Stimulated activated naive CD4-positive, alpha-beta T cell treated with Interleukin-2 at 50 U/mL for 16 hours (primary cell): ENCODE measurements at places on chromosomes 1 and 21.

DNA sequence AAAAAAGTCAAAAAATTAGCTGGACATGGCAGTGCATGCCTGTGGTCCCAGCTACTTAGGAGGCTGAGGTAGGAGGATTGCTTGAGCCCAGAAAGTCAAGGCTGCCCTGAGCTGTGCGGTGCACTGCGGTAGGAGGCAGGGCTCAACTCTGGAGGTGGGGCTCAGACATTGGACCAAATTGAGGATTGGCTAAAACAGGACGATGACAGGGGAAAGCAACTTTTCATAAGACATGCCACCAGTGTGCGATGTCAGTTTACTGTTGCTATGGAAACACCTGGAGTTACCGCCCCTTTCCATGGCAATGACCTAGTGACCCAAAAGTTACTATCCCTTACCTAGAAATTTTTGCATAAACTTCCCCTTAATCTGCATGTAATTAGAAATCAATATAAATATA, 85.3 kb downstream of the DISP3 start:
- DNase-seq: no peak

GRCh38 chr21:39041816-39042215, 141.4 kb downstream of the PSMG1 start:
- DNase-seq: no peak

DNA sequence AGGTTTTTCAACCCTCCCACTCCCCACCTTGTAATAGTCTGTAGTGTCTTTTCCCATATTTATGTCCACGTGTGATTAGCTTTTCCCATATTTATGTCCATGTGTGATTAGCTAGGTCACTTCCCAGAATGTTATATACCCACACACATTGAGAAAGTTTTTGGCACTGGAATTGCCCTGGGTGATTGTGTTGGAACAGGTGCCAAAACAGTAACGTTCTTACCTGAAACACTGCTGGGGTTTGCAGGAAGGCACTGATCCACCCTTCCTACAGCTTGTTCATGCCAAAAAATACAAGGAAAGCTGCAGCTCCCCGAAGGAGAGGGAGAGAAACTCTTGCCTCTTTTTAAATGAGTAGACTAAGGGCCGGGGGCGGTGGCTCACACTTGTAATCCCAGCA, 68.0 kb upstream of the CXADR start:
- no peak for DNase-seq

DNA sequence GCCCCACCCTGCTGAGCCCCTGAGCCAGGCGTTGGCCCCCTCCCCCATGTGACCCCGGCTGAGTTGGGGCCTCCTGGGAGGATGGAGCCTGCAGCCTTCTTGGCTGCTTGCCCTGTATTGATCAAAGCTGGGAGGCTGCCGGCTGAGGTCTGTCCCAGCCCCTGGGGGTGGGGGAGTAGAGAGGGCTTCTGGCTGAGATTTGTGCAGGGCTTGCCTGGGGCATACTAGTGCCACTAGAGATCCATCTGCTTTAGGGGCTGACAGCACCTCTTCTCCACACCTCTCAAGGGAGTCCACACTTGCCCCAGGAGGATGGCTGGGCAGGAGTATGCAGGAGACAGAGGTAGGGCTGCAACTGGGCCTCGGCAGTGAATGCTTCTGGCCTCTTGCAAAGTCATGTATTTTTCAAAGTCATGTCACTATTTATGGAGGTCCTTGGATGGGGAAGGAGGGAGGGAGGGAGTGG, 53.6 kb upstream of the SSBP3 start:
- DNase-seq: no peak

GRCh38 chr1:166933633-166934032, 41.7 kb downstream of the ILDR2 start:
- DNase-seq: no peak

GRCh38 chr1:189151361-189151760, 1326.3 kb downstream of the BRINP3 start:
- no peak for DNase-seq

DNA sequence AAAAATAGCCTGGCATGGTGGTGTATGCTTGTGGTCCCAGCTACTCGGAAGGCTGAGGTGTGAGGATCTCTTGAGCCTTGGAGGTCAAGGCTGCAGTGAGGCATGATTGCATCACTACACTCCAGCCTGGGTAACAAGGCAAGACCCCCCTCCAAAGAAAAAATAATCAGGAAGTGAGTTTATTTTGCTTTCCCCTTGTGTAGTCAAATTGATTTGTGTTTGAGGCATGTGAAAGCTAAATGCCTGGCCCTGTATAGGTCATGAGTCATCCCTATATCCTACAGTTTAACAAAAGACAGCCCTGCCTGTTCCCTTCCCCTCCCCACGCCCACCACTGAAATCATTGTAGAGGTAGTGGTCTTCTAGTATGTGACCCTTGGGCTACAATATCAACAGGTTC, 241.4 kb upstream of the JUN start:
- DNase-seq: no peak

DNA sequence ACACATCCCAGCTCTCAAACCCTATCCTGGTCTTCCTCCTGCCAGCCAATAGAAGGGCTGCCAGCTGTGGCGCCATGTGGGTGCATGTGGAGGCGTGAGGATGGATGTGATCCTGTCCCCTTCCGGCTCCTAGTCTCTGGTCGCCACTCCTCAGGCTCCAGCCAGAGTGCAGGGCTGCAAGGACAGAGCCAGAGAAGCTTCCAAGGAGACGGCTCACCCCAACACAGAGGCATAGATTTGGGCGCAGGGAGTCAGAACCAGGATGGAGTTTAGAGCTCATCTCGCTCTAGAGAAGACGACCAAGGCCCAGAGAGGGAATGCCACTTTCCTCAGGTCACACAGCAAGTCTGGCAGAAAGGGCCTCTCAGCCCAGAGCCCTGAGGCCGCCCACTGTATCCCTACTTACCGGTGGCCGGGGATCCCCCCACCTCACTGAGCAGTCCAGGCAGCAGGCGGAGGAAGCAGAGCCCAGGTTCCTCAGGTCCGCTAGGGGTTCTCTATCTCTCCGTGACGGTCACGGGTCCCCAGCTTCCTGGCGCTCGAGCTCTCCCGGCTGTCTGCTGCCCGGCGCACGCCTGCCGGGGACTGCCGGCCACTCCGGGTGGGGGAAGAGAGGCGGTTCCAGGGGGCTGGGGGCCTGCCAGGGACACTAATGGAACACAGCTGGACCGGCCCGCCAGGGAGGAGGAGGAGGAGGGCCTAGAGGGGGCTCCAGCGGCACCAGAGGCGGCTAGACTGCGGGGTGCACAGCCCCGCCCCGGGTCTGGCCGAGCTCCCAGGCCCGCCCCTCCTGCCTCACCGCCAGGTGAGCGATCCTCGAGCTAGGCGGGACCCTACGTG, at the start of gene COL16A1:
COL16A1 (minus strand) TSS at position 587 of the 840 bp plus-strand sequence. CDS start 1,824 bp downstream, outside the sequence.
- DNase-seq: no peak

GRCh38 chr1:27018316-27018715, 5.7 kb upstream of the TENT5B start:
- no peak for DNase-seq

GRCh38 chr21:25428537-25428936, 178.7 kb downstream of the MRPL39 start:
- DNase-seq: no peak

GRCh38 chr1:94612525-94613204, 71.1 kb upstream of the F3 start:
- no peak for DNase-seq

DNA sequence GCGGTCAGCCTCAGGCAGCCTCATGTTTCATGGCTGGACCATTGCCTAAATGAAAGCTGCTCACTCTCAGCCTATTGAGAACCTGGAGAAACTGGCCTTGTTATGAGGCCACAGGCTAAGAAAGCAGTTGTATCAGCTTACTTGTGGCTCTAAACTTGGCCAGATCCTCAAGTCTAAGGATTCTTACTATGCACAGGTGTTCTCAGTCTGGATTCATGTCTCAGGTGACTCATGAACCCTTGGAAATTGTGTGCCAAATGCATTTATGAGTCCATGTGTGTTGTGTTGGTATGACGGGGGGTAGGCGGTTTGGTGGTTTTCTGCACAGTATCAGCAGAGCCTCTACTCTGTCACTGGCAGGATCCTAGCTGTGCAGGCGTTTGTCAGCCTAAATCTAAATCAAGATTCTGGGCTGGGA, 90.4 kb downstream of the ROR1 start:
- no peak for DNase-seq

- no peak for DNase-seq
Observed at GRCh38 chr1:145908653-145909052, 1.2 kb downstream of the ITGA10 start.

DNA sequence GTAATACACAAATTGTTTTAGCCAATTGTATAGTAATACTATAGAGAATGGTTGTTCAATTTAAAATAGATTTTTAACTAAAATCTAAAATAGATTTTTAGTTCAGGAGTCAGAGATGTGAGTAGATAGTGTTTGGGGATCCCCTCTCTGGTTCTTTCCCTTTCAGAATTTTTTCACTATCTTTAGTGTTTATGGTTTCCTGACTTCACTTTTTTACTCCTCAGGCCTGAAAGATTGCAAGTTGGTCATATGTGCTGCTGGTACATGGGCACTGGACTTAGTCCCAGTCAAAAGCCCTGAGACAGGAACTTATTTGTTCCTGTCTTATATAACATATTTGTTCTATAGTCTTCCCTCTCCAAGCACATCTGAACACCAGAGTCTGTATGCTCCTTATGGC, 96.8 kb upstream of the ATP1B1 start:
- no peak for DNase-seq

DNA sequence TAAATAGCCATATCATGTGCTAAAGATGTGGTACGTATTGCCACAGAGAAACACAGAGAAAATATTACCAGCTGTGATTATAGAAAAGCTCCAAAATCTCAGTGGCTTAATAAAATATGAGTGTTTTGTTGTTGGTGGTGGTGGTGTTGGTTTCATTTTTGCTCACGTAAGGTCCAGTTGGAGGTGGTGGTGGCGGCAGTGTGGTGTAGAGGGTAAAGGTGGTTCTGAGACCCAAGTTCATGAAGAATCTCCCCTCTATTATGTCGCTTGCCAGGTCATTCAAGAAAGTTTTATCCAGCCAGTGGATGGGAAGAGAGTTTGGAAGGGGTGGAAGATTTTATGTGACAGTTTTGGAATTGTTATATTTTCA, 217.6 kb upstream of the SAMSN1 start:
- no peak for DNase-seq

- no peak for DNase-seq
Observed at GRCh38 chr1:36304521-36304920, 1.6 kb upstream of the SH3D21 start.

DNA sequence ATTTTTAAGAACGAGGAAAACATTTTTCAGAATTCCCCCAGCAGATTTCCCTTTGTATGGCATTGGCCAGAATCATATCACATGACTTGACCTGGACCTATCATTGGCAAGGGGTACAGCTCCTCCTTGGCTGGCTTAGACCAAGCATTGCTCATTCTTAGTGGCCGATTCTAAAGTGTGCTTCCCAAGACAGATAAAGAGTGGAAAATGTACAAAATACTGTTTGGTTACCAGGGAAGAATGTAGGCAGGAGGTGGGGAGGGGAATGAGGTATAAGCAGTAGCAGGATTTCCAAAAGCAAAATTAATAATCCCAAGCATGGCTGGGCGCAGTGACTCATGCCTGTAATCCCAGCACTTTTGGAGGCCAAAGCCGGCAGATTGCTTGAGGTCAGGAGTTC, 75.6 kb upstream of the KRTAP11-1 start:
- no peak for DNase-seq

- DNase-seq: no peak
Observed at GRCh38 chr1:60341274-60341673, 267.7 kb upstream of the C1orf87 start.

- DNase-seq: peak; percentile 57
Observed at GRCh38 chr1:31771891-31772668, 7.9 kb upstream of the ADGRB2 start.

- peak; percentile 26 for DNase-seq
Observed at GRCh38 chr1:246753670-246754535, 29.7 kb downstream of the SCCPDH start.

- DNase-seq: no peak
Observed at GRCh38 chr1:156104861-156105832, 9.4 kb upstream of the LMNA start.

- peak; percentile 31 for DNase-seq
Observed at GRCh38 chr1:169491845-169492281, 6.1 kb upstream of the SLC19A2 start.

- no peak for DNase-seq
Observed at GRCh38 chr1:63665410-63665809, 72.2 kb downstream of the PGM1 start.
